ENCODE measurements at places on chromosomes 12 and 14.

DNA sequence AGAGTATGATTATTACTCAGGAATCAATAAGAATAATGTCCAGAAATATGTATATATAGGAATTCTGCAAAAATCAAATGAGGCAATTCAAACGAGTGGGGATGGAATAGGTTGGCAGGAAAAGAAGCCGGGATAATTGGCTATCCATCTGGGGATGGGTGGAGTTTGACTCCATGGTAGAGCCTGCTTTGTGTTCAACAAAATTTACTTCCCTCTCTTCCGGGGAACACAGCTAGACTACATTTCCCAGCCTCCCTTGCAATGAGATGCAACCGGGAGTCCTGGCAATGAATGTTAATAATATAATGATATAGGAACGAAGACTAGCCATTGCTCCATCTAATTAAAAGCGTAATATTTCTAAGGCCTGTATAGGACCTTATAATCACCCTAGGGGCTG lies 146.6 kb downstream of the EFCAB11 start:
- no peak for DNase-seq

DNA sequence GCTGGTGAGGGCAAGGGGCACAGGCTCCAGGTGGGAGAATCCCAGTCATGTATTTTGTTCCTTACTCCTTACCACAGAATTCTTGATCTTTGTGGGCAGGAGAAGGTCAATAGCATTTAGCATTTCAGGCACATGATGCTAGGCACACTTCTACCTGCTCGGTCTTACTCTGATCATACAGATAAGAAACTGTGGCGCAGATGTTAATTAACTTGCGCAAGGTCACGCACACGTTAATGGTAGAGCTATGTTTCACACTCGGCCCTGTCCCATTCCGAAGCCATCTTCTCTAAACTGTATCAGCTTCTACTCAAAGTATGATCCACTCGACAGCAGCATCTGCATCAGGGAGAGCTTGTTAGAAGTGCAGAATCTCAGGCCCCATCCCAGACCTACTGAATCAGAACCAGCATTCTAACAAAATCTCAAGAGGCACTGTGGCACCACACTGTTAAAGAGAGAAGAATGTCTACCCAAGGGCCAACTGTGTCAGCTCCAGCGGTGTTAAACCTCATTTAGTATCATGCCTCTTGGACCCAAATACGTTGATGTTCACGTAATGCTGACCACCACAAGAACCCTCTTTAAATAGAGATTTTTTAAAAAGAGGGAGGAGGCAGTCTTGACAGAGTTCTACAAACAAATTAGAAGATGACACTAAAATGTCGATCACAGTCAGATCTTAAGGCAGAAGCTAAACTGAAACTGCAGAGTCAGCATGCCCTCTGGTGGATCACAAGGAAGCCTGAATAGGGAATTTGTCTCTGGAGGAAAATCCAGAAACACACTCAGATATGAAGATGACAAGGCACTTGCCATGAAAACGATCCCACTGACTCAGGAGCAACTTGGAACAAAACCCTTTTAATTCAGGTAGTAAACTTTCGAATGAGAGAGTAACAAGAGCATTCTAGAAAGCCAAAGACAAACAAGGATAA lies 7.3 kb downstream of the STXBP6 start:
- DNase-seq, result no peak

- no peak for DNase-seq
These were observed 65.4 kb downstream of the CLMN start for GRCh38 chr14:95254288-95254687.

DNA sequence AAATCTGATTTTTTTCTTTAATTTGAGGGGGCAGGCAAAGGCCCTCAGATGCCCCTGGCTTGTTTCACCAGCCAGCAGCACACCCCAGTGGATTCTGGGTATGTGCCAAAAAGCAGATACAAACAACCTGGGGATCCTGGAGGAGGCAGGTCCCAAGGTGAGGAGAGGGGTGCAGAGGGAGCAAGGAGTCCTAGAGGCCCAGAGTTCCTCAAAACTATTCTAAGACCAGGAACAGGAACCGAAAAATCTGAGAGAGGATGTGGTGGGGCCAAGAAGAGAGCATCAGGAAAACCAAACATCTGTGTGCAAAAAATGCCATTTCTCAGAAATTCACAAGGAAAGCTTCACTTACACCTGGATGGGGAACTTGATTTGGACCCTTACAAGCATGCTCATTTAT lies 8.2 kb downstream of the KCNA5 start:
- DNase-seq, result no peak

DNA sequence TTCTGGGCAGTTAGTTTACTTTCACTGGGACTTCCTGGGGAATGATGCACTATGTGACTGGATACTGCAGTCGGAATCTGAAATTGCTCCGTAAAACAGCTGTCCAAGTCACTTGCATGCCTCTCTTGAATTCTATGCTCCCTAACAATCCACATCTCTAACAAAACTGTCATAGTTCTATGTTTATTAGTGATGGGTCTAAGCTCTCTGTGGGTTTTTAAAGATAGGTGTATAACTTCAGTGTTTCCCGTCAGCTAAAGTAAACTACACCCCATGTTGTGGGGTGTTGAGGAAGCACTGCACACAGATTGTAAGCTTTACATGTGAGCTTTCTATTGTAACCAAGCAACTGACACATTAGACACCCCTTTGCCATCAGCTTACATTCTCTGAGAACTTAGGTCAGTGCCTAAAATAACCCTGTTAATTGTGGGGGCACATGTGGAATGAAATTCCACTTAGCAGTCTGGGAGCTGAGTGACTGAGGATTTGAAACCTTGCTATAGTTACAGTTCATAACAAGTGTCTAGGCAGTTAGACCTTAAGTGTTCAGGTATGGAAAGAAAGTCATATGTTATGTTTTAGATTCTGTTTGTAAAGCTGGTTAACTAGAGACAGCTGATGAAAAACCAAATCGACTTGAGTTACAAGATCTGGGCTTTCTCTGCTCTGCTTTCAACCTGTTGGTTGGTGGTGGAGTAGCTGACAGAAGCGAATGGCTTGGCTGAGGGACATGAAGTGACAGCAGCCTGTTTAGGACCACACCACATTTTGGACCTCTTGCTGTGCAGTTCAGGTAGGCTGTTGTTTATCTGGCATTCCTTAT lies 165.7 kb downstream of the AKAP6 start:
- DNase-seq, result no peak

GRCh38 chr14:68282479-68283377 lies 463.1 kb downstream of the RAD51B start:
- no peak for DNase-seq

DNA sequence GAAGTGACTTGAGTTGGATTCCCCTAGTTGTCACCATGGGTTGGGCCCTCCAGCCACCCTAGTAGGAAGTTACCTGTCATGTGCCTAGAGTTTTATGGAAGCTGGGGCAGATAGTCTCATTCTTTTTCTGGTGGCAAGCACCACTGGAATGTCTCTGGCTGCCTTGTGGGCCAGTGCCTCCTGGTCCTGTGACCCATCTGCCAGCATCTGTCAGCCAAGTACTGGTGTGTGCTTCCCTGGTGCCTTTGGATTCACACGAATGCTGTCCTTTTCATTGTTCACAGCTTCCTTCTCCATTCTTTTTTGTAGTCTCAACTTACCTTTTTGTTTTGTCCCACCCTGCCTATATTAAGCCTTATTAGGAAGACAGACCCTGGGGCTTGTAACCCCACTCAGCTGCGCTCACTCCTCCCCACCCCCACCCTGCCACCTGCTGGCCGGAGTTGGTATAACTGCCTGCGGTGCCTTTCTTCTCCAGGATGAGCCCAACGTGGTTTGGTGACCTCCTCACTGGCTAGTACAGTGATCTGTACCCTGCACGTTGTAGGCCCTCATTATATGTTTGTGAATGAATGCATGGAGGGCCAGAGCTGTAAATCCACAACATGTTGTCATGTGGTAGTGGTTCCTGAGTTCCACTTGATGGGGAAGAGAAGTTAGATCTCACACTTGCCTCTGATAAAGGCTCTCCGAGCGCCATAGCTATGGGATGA lies 125.7 kb downstream of the TSPAN9 start:
- peak; percentile 16 for DNase-seq

GRCh38 chr12:21763531-21763930 lies 11.0 kb downstream of the KCNJ8 start:
- no peak for DNase-seq

Measured in stimulated activated CD4-positive, alpha-beta T cell treated with anti-CD3 and anti-CD28 coated beads, Interleukin-1b, Interleukin-23, amount 100 ng/mL, for 1 hour (primary cell).